ENCODE measurements at places on chromosomes 3 and 15.

GRCh38 chr15:56628893-56629532, 104.3 kb downstream of the ZNF280D start:
- DNase-seq: no peak

DNA sequence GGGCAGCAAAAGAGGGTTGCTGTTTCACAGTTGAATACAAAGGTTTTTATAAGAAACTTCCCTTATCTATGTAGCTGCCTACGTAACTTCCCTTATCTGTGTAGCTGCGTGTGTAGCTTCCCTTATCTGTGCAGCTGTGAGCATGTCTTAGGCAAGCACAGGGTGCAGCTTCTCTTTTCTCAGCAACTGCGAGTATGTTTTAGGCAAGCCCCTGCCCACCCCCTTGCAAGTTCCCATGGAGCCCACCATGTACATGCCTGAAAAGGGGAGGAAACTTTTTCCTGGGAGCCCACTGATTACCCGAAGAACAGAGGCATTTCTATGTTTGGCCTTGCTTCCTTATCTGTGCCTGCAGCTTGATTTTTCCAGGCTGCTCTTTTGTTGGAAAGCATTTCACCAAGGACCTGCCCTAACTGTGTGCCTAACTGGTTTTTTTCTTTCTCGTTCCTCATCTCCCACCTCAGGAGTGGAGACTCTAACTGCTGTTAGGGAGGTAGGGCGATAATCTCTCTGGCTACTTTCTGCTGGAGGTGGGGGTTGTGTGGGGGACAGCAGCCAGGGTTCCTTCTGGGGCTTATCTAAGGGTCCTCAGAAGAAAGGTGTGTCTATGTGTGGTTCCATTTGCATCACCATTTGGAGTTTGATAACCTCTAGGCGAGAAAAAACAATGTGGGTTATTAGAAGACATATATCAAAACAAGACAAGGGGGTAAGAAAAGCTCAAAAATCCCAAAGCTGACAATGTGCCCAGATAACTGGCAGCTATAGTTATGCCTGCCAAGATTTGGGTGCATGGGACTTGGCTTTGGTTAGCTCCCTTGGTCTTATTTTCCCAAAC, 26.0 kb downstream of the SORD start:
- no peak for DNase-seq

DNA sequence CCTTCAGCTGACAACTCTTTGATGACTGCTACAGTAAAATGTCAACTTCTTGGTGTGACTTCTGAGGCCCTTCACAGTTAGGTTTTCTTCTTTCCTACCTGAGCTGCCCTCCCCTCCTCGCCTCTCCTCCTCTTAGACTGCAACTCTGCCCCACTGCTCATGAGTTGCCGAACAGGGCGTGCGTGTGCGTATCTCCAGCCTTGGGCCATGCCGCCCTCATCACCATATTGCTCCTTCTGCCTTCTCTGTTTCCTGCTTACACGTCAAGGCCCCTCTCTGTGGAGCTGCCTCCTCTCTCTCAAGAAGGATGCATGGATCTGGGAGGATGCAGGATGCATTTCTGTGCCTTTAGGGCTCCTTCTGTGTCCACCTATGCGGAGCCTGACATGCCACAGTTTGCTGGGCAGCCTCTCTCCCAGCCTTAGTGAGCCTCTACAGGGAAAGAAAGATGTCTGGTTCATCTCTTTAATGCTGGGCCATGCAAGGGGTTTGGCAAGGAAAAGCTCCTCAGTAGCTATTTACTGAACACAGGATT, 205.9 kb downstream of the RPLP1 start:
- no peak for DNase-seq

GRCh38 chr3:171824116-171824515, 13.8 kb upstream of the PLD1 start:
- no peak for DNase-seq

DNA sequence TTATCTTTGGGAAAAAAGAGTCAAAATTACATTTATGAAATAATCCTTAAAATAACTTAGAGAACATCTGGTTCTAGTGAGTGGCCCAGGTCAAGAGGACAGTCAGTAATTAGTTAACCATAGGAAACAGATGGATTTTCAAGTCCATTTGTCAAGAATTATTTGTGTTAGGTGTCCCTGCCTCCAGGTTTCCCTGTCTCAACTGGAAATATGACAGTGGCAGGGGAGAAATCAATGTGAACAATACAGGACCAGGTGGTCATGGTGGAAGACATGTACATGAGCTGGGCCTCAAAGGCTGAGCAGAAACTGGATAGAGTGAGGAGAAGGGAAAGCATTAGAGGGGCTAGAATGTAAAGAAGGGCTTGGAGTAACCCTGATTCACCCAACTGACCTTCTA, 372.6 kb downstream of the VPS13C start:
- DNase-seq: no peak

DNA sequence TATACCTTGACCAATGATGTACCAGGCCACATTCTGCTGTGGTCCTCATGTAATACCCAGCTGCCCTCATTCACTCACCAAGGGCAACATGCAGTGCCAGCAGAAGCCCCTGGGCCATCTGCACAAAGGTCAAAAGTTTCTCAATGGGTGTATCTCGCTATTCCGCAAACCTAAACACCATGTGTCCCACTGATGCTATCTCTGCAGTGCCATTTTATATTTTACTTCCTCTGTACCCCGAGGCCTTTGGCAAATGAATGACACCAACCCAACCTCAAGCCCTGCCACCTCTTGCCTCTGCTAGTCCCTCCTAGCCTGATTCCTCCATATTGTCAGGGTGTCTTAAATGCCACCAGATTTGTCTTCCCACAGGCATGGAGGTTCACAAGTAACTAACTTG, 59.2 kb downstream of the AAGAB start:
- DNase-seq: no peak

DNA sequence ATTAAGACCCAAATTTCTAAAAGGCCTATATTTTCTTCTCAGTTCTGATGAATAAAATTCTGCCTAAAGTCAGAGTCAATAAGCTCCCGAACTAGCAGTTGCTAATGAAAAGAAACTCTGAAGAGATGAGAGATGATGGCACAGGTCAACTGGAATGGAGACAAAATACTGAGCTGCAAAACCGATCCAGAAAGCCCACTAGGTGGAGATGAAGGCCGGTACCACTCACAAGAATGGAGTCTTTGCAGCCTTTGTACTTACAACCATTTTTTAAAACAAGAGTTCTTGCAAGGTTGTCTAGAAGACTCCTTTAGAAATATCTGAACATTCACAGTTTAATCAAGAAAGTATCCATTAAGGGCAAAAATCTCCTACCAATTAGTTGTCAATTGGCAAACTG, 119.9 kb upstream of the TJP1 start:
- no peak for DNase-seq

- no peak for DNase-seq
Measured at GRCh38 chr3:183279371-183279770, 26.3 kb downstream of the B3GNT5 start.

DNA sequence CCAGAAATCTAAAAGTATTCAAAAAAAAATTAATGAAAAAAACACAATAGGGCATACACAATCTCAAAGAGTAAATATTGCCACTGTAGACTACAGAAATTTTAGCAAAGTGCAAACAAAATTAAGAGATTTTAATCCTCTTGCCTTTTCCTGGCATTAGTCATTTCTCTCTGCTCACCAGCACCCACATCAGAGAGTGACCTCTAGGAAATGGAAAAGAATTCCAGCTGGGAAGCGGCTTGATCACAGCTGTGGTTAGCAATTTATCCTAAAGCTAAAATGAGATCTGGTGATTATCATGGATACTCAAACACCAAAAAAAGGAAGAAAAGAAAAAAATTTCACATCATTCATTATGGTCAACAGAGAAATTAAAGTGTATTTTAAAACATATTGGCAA, 7.5 kb downstream of the CSNK1G1 start:
- no peak for DNase-seq

DNA sequence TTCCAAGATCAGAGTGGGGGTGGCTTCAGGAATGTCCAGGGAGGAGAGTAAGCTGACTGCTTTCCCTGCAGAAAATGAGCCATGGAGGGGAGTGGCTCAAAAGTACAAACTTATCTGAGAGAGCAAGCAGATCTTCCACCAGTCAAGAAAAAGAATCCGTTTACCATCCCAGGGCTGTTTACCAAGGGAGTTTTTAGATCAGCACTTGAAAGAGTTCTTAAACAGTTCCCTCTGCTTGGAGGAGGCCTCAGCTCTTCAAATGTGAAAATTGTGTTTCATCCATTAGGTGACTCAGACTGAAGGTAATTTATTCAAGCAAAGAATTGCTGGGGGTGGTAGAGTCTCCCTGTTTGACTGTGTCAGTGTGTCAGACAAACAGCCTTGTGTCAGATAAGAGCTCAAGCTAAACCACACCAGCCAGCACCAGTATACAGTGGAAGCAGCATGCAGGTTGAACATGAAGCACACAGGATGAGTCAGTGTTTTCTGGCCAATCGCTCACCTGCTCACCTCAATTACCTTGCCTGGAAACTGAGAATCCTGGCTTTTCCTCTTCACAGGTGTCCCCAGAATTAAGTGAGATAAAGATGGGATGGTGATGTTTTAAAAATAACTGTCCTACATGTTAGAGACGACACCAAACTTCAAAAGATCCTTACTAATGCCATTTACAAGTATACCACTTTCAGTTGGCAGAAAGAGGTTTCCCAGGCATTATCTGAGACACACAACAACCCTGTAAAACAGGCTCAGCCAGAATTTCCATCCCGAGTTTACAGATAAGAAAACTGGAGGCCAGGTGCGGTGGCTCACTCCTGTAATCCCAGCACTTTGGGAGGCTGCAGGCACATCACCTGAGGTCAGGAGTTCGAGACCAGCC, 21.7 kb downstream of the SH3BP5 start:
- DNase-seq: no peak

GRCh38 chr3:16079519-16079918, 95.0 kb upstream of the GALNT15 start:
- DNase-seq: no peak

DNA sequence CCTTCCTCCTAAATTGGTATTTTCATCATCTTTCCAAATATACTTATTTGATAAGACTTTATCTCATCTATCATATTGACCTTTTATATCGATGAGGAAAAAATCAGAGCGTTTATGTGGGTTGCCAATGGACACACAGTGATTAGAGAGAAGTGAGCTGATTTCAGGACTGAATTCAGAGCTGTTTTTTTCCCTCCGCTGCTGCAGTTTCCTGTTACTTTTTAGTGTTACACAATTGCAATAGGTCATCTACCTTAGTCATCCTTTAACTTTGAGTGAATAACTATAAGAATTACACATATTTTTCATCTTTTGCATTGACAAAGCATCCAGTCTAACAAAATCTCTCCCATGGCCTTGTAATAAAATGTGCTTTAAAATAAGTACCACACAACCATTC, 266.3 kb upstream of the CNTN4 start:
- no peak for DNase-seq

Data from HTR-8/SVneo (cell line).